Left renal pelvis (tissue), 4 donors: ENCODE measurements at places on chromosomes 6 and 20.

DNA sequence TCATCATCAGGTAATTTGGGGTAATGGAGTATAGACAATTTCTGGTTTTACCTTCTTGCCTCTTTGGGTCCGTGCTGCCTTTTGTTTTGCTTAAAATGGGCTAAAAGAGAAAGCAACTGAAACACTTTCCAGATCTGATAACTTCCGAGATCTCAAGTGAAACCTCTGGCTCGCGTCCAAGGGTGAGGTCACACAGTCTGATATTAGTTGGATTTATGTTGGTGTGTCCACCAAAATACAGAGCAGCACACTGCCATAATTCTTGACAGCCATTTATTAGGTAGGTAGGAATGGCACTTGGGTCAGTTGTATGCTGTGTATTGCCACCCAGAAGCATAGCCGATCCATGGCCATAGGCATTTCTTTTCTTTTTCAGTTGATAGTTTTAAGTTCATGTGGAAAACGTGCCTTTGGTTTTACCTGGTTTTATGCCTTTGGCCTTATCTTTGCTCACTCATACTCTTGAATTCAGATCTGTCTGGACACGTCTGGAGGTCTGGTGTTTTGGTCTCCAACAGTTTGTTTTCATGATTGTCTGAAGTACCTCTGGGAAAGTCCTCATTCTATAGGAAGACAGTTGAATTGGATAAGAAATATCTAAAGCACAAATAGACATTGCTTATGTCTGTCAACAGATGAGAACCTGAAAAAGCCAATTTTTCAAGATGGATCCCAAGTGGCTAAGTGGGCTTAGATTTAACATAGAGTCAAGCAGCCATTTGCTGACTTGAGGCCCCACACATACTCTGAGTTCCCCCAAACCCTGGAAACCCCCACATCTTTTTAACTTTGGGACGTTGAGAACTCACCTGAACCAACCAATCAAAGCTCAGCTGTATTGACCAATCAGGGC, 320.8 kb downstream of the SOX4 start:
- DNase-seq, result no peak

GRCh38 chr20:3674995-3675900, 6.6 kb downstream of the ADAM33 start:
- no peak for DNase-seq

GRCh38 chr6:43738877-43739641, 31.0 kb upstream of the VEGFA start:
- no peak for DNase-seq

GRCh38 chr6:123745895-123746294, 57.8 kb upstream of the NKAIN2 start:
- no peak for DNase-seq

GRCh38 chr6:121335087-121336008, 1.1 kb upstream of the TBC1D32 start:
- no peak for DNase-seq
